ENCODE measurements at places on chromosomes 13 and 19.

GRCh38 chr19:45403781-45404556, 900 bp downstream of the PPP1R13L start:
- peak; percentile 32 for DNase-seq

GRCh38 chr19:4089400-4089908, 22.8 kb upstream of the ZBTB7A start:
- no peak for DNase-seq

GRCh38 chr19:28417361-28417760, 795.6 kb downstream of the UQCRFS1 start:
- no peak for DNase-seq

GRCh38 chr13:109941951-109942350, 155.6 kb upstream of the IRS2 start:
- DNase-seq, result no peak

DNA sequence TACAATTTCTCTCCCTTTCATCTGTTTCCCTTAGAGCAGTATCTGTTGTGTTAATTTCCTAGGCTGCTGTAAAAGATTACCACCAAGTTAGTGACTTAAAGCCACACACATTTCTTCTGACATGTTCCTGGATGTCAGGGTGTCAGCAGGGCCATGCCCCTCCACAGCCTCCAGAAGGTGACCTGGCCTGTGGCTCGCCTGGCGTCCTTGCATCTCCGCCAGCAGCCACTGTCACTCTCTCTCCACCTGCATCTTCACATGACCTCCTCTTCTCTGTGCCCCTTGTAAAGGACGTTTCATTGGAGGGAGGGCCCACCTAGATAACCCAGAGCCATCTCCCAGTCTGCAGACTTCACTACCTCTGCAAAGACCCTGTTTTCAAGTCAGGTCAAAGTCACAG, 61.3 kb downstream of the SLC7A9 start:
- no peak for DNase-seq

- no peak for DNase-seq
These were observed 25.5 kb downstream of the FGF21 start for GRCh38 chr19:48780631-48781391.

- DNase-seq, result no peak
These were observed 368.3 kb downstream of the LMO7 start for GRCh38 chr13:76004416-76004815.

GRCh38 chr13:76934671-76935070, 13.6 kb upstream of the ACOD1 start:
- DNase-seq, result peak; percentile 68

- DNase-seq, result no peak
These were observed 11.3 kb downstream of the NMRK2 start for GRCh38 chr19:3944018-3944721.

GRCh38 chr13:49099513-49099877, 120.6 kb upstream of the MLNR start:
- DNase-seq, result no peak

DNA sequence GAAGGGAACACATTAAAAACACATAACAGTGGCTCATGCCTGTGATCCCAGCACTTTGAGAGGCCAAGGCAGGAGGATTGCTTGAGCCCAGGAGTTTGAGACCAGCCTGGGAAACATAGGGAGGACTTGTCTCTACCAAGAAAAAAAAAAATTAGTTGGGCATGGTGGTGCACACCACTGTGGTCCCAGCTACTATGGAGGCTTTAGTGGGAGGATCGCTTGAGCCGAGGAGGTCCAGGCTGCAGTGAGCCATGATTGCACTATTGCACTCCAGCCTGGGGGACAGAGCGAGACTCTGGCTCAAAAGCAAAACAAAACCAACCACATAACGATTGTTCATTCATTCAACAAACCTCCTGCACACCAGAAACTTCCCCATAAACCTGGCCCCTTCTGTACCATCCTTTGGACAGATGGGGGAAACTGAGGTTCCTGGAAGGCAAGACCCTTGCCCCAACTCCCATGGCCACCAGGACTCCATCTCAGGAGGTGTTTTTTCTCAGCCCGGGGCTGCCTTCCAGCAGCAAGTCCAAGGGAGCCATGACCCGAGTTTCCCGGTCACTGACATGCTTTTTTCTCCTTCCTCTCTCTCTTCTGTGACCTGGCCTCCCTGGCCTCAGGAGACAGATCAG, 4.3 kb downstream of the FOSB start:
- DNase-seq, result no peak

- no peak for DNase-seq
These were observed 24.9 kb upstream of the TPM4 start for GRCh38 chr19:16051254-16052025.

- DNase-seq, result no peak
These were observed 437.4 kb upstream of the SPRY2 start for GRCh38 chr13:80778297-80778696.

- peak; percentile 95 for DNase-seq
These were observed at the start of gene ZNF582 for GRCh38 chr19:56393119-56394012. ZNF582 (minus strand) TSS chr19:56393534; CDS start chr19:56391752, 1,782 bp downstream.

DNA sequence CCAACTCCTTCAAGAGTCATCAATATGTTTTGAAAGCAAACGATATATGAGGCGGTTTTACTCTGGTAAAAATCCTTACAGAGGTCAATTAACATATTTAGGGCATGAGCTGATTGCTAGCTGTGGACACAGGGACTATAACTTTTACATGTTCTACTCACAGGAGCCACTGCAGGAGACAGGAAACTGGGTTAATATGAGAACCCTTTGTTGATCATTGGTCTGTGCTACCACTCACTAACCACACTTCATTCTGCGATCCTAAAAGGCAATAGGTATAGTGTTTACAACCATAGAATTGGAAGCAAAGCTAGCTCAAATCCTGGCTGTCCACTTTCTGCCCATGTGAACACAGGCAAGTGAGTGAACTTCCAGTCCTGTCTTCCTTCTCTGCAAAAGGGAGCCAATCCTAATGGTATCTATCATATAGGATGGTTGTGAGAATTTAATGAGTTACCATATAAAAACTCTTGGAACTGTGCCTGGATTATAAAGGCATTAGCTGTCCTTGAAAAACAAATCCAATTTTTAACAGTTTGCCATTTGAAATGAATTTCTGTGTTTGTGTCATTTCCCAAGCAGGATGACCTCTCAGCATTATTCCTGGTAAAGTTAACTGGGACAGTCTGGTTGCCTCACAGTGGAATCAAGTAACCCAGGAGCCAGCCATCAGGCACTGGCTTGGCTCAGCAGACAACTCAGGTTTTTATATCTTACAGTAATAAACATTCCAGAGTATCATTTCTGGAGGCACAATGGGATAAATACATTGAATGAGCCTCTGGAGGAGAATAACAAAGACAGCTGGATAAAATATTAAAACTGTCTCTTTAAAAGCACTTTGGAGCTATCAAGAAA, 29.8 kb upstream of the RAP2A start:
- DNase-seq, result no peak

DNA sequence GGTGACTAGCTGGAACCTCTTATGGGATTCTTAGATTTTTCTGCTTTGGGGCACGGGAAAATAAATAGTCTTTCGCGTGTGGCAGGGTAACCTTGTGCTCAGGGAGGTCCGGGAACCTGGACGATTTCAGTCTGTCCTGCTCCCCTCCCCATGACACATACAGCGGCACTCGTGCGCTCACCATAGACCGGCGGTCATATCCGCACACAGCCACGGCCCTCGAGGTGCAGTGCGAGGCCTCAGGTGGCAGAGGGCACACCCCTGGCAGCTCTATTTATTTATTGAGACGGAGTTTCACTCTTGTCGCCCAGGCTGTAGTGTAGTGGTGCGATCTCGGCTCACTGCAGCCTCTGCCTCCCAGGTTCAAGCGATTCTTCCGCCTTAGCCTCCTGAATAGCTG, 3.0 kb downstream of the ONECUT3 start:
- DNase-seq, result no peak

DNA sequence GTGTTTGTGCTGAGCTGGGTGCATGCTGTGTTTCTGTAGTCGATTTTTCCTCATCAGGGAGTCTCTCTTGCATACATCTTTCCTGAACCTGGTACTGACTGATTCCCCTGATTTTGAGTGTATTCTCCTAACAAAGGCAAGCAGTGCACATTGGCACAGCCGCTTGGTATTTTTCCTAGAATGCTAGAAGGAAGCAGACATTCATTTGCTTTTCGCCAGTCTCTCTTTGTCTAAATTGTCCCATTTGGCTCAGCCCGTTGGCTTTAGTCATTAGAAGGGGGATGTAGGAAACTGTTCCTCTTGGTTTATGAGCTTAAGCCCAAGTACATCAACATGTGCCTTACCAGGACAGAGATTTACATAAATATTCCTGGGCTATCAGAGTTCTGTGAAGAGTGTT, 266.1 kb upstream of the TMTC4 start:
- DNase-seq, result peak; percentile 4

DNA sequence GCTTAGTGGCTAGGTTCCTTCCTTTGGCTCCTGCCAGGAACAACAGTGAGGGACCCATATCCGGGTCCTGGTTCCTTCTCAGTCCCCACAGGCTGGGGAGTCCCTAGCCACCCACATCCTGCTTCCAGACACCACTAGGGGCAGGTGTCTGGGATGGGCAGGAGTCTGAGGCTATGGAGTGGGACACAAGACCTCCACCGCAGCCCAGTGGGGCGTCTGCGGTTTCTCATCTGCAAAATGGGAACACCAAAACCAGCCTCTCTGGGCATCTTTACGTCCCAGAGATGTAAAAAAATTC, 879 bp upstream of the FCGBP start:
- DNase-seq, result no peak

DNA sequence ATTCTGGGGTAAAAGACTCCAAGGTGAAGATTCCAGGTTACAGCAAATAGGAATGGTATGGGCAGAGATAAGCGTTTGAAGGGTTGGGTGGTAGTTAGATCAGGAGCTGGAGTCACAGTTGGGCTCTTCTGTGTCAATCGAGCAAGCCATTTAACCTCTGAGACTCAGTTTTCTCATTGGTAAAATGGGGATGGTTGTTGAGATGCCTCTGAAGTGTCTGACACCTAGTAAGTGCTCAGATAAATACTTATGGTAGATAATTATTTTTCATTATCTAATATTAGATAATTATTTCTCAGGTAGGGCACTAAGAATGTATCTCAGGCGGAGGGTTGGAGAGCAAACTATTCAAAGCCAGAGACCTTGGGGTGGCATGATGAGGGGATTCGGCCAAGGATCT, 7.8 kb downstream of the LTBP4 start:
- no peak for DNase-seq

DNA sequence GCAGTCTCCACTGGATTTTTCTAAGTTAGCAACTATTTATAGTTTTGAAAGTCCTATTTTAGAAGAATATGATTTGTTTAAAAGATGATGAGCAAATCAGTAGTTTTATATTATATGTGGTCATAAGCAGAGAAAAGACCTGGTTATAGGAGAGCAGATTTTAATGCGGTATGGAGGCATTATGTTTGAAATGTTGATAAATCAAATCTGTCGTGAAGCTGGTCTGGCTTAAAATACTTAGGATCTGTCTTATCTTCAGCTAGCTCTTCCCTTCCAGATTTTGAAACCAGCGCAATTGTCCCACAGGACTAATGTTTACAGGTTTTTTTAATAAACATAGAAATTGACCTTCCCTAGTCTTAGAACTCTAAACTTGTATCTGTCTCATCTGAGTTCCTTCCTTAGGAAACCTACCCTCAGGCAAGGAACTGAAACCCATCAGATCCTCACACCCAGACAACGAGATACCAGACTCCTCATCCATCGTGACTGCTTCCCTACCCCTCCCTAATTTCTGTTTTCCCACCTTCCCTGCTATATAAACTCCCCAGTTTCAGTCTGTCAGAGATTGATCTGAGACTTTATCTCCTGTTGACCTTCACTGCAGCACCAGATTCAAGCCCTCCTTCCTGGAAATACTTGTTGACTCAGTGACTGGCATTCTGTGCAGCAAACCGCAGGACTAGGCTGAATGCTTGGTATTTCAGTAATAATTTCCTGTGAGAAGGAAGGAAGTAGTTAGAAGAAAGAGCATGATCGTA, 37.8 kb upstream of the CXCL17 start:
- DNase-seq, result no peak

- DNase-seq, result peak; percentile 57
These were observed 20.5 kb downstream of the CYTH2 start for GRCh38 chr19:48489608-48490216.

- no peak for DNase-seq
These were observed 836.7 kb downstream of the SLITRK5 start for GRCh38 chr13:88507909-88508308.

- DNase-seq, result no peak
These were observed 13.5 kb upstream of the URAD start for GRCh38 chr13:28001837-28002473.

GRCh38 chr19:10835089-10835753, 791 bp downstream of the TMED1 start:
- DNase-seq, result no peak

GRCh38 chr13:43894438-43894837, 14.7 kb downstream of the LACC1 start:
- DNase-seq, result no peak

- peak; percentile 9 for DNase-seq
These were observed 89.4 kb downstream of the DPF1 start for GRCh38 chr19:38134540-38135149.

DNA sequence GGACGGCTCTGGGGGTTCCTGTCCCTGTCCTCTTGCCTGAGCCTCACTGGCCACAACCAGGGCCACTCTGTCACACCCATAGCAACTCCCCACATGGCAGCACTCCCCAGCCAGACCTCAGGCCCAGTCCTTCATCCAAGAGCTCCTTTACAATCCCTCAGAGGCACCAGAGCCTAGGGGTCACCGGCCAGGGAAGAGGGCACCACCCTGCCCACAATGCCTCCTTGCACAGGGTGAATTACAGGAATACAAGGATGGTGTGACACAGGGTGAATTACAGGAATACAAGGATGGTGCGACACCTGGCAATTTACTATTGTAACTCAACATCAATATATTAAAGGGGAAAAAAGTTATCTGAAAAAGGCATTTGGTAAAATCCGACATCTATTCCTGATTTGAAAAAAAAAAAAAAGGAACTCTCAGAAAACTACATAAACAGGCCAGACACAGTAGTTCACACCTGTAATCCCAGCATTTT, 16.5 kb downstream of the MIER2 start:
- DNase-seq, result no peak

DNA sequence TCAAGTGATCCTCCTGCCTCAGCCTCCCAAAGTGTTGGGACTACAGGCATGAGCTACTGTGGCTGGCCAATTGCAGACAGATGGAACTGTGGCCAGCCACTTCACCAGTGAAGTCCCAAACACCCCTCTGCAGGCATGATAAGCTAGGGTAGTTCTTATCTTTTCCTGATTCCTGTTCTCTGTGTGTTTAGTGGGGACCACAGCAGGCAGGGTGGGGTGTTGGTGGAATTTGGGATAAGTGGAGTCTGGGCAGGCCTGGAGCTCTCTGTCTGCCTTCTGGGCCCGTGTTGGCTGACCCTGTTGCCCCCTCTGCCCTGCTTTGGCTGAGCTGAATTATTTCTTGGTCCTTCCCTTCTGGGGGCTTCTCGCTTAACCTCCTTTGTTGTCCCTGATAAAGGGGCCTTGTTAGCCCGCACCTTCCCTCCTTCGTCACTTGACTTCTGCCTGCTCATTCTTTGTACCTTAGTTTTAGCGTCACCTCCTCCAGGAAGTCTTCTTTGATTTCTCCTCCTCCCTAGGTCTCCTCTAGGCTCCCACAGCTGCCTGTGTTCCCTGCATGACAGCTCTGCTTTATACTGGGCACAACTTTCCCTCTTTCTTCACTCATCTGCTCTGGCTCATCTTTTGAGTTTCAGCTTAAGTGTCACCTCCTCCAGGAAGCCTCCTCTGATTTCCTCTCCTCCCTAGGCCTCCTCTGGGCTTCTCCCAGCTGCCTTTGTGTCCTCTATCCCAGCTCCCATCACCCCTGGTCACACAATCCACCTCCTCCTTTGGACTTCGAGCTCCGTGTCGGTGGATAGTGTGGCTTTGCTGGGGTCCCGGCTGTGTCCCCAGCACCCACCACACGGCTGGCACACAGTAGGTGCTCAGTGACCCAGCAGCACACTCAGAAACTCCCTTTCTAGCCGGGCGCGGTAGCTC, 1.7 kb upstream of the NCLN start:
- no peak for DNase-seq
